ENCODE measurements at places on chromosomes 2 and 18.

DNA sequence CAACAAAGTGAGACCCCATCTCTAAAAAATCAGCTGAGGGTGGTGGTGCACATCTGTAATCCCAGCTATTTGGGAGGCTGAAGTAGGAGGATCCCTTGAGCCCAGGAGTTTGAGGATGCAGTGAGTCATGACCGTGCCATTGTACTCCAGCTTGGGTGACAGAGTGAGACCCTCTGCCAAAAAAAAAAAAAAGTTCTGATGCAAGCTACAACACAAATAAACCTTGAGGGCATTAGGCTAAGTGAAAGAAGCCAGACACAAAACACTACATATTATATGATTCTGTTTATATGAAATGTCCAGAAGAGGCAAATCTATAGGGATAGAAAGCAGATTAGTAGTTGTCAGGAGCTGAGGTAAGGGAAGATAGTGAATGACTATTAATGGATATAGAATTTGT, 13.0 kb downstream of the YWHAQ start:
- H3K27me3 ChIP-seq = no peaks in the 10 kb centered on the region
- H3K4me1 ChIP-seq = peaks cover 22% of the 10 kb centered on the region
- DNase-seq = no peak
- H3K27ac ChIP-seq = no peak overlapping the region

DNA sequence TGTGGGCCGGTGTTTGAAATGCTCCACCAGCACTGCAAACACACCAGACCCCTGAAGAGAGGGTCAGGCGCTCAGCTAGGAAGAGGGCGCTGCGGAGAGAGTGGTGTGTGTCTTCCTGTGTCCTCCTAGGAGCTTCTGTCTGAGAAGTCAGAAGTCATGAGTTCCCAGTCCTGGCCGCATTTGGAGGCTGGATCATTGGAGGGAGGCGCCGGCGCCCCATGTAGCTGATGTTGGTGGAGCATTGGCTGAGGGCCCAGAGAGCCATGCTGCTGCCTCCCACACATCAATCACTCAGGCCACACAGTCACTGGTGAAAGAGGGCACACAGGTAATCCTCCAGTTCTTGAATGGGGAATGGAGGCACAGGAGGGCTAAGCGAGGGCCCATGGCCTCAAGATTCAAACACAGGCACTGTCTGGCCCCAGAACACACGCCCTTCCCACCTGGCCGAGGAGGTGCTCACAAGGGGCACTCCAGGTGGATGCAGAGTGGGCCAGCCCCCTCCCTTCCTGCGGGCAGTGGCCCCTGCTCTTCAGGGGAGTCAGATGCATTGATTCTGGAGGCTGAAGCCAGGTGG, 66.3 kb downstream of the RRM2 start:
- no peak for DNase-seq
- no peak overlapping the region for H3K4me3 ChIP-seq
- H3K27me3 ChIP-seq = no peaks in the 10 kb centered on the region

- H3K36me3 ChIP-seq = no peaks in the 10 kb centered on the region
- H3K27ac ChIP-seq = no peak overlapping the region
These were observed 75.3 kb upstream of the DLX2 start for GRCh38 chr2:172177996-172178395.

DNA sequence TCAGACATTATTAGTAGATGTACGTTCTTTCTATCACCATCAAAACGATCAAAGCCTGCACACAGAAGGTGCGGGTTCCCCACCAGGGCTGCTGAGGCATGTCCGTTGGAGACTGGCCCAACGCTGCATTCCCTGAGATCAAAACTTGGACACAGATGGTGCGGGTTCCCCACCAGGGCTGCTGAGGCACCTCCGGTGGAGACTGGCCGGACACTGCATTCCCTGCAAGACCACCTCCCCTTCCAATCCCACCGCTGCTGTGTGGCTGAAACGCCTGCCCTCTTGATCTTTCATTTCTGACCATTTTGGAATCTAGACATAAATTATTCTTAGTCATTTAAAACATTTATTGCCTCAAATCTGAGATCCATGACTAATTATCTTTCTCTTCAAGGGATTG, 254.2 kb upstream of the SALL3 start:
- H3K4me1 ChIP-seq = peaks cover 20% of the 10 kb centered on the region
- H3K4me3 ChIP-seq = no peak overlapping the region
- H3K27ac ChIP-seq = no peak overlapping the region
- DNase-seq = no peak
- H3K36me3 ChIP-seq = no peaks in the 10 kb centered on the region

DNA sequence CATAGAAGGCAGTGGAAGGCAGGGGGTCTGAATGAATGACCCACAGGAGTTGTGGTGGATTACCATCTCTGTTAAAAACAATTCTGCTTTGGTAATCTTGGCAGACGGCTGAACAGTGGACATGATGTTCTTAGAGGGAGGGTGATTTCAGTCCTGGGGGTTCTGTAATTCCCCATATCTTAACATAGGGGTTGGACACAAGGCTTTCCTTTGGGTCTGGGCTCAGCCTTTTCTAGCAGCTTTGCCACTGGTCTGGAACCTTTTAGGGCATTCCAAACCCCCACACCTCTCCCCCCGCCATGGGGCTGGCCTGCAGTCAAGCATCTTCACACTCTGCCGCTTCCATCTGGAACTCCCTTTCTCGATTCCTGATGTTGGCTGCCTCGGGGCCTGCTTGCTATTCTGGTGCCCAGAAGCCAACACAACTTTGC, 50.3 kb downstream of the RPL37A start:
- H3K36me3 ChIP-seq = no peaks in the 10 kb centered on the region
- H3K4me3 ChIP-seq = no peak overlapping the region
- H3K27me3 ChIP-seq = no peaks in the 10 kb centered on the region
- H3K27ac ChIP-seq = no peak overlapping the region
- no peak for DNase-seq

DNA sequence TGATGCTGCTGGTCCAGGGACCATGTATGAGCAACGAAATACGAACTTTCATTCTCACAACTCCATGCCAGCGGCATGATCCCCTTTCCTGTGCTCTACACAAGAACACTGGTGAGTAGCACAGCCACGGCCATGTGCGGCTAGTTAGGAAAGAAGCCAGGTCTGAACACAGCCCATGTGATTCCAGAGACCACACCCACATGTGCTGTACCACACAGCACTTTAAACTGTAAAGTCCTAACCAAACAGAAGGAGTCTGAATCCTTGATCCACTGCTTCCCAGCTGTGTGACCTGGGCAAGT, 33.0 kb upstream of the ACAA2 start:
- no peak overlapping the region for H3K27ac ChIP-seq
- H3K4me1 ChIP-seq = no peaks in the 10 kb centered on the region
- H3K36me3 ChIP-seq = no peaks in the 10 kb centered on the region
- H3K4me3 ChIP-seq = no peak overlapping the region
- no peaks in the 10 kb centered on the region for H3K27me3 ChIP-seq
- DNase-seq = no peak

DNA sequence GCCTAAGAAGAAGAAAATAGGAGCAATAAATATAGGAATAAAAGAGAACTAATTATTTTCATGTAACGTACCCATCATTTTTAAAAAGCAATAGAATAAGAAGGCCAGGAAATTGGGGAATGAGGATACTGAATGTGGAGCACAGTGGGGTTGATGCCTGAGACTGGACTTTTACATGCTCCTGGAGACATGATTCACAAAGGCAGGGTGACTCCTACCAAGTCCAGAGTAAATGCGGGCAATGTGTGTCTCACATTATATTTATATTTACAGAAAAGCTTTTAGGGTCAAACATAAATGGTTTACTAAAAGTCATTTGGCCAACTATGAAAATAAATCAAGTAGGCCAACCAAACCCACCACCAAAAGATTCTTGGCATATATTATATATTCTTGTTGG, 87.9 kb upstream of the COL5A2 start:
- no peak for DNase-seq
- H3K36me3 ChIP-seq = no peaks in the 10 kb centered on the region
- no peak overlapping the region for H3K4me3 ChIP-seq
- H3K4me1 ChIP-seq = no peaks in the 10 kb centered on the region
- H3K27me3 ChIP-seq = no peaks in the 10 kb centered on the region

DNA sequence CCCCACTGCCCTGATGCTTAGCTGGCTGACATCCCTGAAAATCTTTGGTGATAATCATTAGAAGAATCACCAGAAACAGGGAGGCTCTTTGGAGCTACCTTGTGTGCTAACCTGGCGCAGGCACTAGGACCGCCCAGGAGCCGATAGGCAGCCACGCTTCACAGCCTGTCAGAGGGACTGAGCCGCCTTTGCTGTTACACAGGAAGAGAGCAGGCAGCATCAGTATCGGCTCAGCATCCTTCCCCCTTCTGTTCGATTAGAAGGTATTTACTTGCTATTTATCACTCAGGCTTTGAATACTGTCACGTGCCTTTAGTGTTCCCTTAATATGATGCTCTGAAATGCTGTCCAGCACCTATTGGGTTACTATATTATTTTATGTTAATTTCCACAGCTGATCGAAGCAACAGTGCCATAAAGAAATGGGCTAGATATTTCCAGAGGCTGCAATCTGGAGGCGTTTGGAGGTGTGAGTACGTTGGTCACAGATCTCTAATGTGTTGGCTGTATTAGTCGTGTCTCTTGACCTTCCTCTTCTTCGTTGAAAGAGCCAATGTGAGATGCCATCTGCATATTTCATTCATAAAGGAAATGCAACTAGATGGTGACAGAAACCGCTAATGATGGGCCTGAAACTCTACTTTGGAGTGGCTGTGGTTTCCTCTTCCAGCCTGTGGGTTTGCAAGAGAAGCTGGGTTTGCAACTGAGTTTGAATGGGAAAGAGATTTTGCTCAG, 110.4 kb upstream of the RAB27B start:
- peak; percentile 83 for DNase-seq
- H3K27me3 ChIP-seq = no peaks in the 10 kb centered on the region
- H3K36me3 ChIP-seq = no peaks in the 10 kb centered on the region
- H3K4me3 ChIP-seq = no peak overlapping the region

GRCh38 chr18:77063260-77063659, 69.3 kb downstream of the MBP start:
- peak; percentile 35 for DNase-seq
- no peaks in the 10 kb centered on the region for H3K27me3 ChIP-seq
- no peaks in the 10 kb centered on the region for H3K36me3 ChIP-seq
- H3K27ac ChIP-seq = 0 out of 2 replicates have a peak overlapping the region, but pooled peaks have one; percentile 21
- H3K4me3 ChIP-seq = no peak overlapping the region
- H3K4me1 ChIP-seq = 0 out of 2 replicates have a peak, but pooled peaks cover 4% of the 10 kb centered on the region

DNA sequence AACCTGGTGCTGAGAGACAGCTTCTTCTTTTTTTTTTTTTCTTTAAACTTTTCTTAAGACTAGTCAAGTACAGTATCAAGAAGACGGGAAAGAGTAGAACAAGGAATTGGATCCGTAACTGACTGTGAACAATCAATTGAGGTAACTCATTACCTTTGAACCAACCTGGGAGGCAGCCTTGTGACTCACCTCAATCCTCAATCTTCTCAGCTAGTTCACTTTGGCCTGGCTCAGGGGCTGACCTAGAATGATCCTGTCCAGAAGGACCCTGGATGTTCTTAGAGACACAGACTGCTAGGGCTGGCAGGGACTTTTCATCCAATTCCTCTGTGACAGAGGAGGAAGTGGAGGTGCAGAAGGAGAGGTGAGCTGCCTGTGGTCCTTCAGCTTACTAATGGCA, 1.5 kb upstream of the LTBP1 start:
- DNase-seq = no peak
- H3K27me3 ChIP-seq = no peaks in the 10 kb centered on the region
- peaks cover 15% of the 10 kb centered on the region for H3K4me1 ChIP-seq
- no peaks in the 10 kb centered on the region for H3K36me3 ChIP-seq

GRCh38 chr2:189485146-189485545, 43.9 kb downstream of the WDR75 start:
- no peaks in the 10 kb centered on the region for H3K36me3 ChIP-seq
- H3K4me1 ChIP-seq = no peaks in the 10 kb centered on the region
- no peak for DNase-seq
- no peak overlapping the region for H3K27ac ChIP-seq
- no peak overlapping the region for H3K4me3 ChIP-seq

DNA sequence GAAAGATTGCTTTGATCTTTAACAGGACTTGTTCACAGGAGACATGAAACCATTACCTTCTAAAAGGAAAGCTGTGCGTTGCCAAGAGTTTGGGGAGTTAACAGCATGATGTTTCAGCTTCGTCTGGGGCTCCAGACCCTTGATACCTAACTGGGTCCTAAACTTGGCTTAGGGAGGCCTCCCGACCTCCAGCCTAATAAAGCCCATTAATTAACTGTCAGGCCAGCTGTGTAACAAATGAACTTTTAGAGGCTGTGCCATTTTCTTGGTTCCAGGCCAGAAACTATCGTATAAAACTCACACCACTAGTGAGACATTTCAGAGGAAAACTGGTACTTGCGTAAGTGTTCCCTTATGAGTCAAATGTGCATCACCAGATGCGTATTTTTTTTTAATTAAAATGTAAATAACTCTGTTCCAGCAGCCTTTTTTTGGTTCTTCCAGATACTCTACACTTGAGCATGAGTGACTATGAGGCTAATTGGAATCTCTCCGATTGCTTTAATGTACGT, 236.5 kb downstream of the BCL2 start:
- H3K4me1 ChIP-seq = peaks cover 4% of the 10 kb centered on the region
- H3K4me3 ChIP-seq = no peak overlapping the region
- H3K27me3 ChIP-seq = no peaks in the 10 kb centered on the region
- no peak overlapping the region for H3K27ac ChIP-seq
- no peaks in the 10 kb centered on the region for H3K36me3 ChIP-seq
- no peak for DNase-seq
